ENCODE measurements at places on chromosomes 7 and 10. TPM values are rescaled to one million over a fixed set of nuclear protein-coding genes. Genes with fewer than 3 reads are reported as not detected.
A peak's percentile ranks its signal among the peaks of the same experiment; 100 is the strongest.

GRCh38 chr7:28091190-28091589 is 89.4 kb downstream of the JAZF1 start:
- no peak for DNase-seq

The STAMBPL1 gene
- 32.8 TPM for total RNA-seq

DNA sequence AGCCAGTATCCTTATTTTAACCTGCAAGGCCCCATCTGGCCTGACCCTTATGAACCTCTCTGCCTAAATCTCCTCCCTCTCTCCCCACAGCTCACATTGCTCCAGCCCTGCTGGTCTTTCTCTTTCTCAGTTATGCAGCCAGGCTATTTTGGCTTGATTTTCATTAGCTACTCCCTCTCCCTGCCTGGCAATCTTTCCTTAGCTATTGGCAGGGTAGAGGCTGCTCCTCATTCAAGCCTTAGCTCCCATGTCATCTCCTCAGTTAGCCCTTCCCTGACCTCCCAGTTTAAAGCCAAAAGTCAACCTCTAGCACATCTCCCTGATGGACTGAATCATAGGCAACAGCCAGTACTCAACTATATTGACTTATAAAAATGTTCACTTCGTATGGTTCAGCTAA is 214.4 kb upstream of the CELF2 start:
- no peak for DNase-seq

DNA sequence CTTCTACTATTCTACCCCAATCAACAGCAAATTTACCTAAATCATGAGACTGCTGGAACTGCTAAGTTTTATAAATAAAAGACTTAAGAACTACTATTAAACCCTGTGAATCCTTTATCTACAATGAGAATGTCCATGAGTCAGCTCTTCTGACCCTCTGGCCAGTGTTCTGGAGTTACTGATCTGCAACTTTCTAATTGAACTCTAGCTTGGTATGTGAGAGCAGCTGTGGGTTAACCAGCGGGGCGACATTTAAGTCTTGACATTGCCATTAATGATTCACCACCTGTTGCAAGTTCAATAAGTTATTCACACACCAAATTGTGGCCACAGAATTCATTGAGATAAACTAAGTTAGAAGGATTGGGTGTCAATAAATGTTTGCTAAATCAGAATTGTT is 359.8 kb downstream of the PCDH15 start:
- no peak for DNase-seq

The ARHGEF35 gene
- not detected for total RNA-seq

The CCDC3 gene
- total RNA-seq: 0.36 TPM

GRCh38 chr10:78199005-78199725 is 165.5 kb downstream of the RPS24 start:
- no peak for DNase-seq

DNA sequence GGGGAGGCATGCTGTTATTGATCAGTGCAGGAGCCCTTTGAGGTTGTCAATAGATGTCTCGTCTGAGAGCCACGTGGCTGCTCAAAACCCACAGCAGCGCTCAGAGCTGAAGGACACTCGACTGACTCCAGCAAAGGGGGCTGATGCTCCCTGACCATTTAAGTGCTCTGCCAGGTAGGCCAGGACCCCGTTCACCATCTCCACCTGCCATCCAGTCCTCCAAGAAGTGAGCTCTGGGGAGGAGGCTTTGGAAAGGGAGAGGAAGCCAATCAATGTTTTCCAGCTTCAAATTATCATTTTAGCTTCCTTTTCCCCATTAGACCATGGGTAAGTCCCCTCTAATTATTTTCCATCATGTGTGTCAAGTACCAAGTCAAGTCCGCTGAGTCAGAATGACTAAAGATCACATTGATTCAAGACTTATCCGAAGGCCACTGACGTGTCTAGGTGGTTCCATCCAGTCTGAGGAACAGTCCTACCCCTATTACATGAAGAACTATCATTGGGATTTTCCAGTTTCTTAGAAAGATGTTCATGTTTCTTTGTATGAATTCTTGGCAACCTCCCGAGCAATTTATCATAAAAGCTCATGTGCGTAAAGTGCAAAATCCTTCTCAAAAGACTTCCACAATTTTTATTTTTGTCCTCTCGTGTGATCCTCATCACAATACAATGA is 302.6 kb upstream of the LYZL1 start:
- peak; percentile 42 for DNase-seq

The PNLIPRP2 gene
- not detected for total RNA-seq

Data from IMR-90 (cell line).